Karpas-422 (cell line): ENCODE measurements at places on chromosomes 16 and 17.

GRCh38 chr16:87966685-87967185 is 15.5 kb downstream of the BANP start:
- no peak for DNase-seq

DNA sequence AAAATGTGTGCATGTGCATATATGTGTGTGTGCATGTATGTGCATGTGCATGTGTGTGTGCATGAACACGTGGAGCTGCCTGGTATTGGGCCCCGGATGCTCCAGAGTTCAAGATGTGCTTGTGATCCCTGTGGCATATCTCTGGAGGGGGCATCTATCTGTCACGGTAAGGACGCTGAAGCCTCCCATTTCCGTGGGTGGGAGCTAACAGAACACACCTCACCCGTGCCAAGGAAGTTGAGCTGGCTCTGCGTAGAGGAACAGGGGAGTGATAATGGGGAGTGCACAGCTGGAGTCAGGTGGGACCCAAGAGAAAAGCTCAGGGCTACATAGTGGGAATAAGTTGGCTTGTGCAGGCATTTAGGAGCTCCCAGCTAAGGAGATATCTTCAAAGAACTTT is 12.7 kb downstream of the ELMO3 start:
- DNase-seq: no peak

GRCh38 chr17:12229335-12229734 is 208.7 kb downstream of the MAP2K4 start:
- DNase-seq: peak; percentile 19

GRCh38 chr17:54678158-54678557 is 222.5 kb upstream of the TOM1L1 start:
- DNase-seq: no peak

DNA sequence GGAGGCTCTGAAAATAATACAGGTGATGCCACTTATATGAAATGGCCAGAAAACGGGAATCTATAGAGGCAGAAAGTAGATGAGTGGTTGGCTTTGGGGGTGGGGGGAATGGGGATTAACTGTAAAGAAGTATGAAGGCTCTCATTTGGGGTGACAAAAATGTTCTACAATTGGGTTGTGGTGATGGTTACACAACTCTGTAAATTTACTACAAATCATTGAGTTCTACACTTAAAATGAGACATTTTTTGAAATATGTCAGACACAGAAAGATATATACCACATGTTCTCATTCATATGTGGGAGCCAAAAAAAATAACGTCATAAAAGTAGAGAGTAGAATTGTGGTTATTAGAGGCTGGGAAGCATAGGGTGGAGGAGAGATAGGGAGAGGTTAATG is 25.7 kb downstream of the ARHGAP17 start:
- no peak for DNase-seq

GRCh38 chr16:15827709-15828343 is 29.0 kb downstream of the MYH11 start:
- DNase-seq: no peak

DNA sequence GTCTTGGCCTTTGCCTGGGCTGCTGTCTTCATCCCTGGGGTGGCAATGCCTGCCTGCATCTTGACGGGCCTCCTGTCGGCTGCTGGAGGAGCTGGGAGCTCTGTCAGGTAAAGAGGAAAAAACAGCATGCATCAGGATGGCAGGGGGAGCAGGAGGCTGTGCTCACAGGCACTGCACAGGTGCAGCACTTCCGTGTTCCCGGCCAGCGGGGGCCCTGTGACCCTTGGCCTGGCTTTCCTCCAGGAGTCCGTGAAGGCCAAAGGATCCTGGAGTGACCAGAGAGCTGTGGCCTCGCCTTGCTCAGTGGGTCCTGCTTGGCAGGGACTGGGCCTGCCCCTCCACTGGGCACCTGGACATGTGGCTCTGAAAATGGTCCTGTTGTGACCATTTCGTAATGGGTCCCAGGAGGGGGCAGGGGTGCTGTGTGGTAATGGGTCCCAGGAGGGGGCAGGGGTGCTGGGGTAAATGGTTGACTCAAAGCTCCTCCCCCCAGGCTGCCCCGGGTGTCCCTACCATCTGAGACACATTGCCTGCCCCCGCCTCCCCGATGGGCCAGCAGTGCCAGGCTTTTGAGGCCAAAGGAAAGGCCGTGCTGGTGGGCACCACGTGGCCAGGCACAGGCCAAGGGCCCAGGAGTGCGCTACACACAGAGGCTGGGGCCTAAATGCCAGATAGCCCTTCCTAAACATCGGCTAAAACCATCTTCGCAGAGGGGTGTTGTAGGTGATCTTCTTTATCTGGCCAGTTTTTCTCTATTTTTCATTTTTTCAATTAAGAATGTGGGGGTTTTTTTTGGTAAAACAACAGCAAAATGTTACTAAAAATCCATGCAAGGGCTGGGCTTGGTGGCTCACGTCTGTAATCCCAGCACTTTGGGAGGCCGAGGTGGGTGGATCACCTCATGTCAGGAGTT is 4.0 kb upstream of the FASN start:
- DNase-seq: no peak

GRCh38 chr17:81566461-81567126 is 14.4 kb upstream of the FAAP100 start:
- DNase-seq: no peak

GRCh38 chr16:49019831-49020230 is 261.8 kb downstream of the CBLN1 start:
- no peak for DNase-seq

- no peak for DNase-seq
These were observed 227.3 kb downstream of the WWOX start for GRCh38 chr16:78326731-78327130.

DNA sequence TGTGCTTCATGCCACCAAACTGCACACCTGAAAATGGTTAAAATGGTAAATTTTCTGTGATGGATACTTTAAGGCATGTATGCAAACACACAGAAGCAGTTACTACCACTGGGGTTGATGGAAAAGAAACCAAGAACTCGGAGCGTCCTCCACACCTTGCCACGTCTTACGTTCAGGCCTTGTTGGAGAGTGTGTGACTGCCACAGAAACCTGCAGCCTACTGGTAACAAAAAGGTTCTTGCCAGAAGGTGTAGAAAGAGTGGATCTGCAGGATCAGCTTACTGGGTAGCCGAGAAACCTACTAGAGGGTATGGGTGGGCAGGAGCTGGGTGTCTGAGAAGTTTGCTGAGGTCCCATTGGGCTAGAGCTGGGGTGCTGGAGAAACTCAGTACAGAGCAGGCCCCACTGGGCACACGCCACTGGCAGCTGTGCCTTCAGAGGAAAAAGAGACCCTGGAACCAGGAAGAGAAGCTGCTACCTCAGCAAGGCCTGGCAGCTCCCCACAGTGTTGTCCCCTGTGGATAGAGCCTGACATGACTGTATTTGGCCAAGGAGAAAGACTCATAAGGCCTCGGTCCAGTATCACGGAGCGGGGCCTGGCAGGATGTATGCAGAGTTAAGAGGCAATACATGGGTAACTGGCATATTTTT is 204.6 kb downstream of the SEC14L1 start:
- DNase-seq: no peak

DNA sequence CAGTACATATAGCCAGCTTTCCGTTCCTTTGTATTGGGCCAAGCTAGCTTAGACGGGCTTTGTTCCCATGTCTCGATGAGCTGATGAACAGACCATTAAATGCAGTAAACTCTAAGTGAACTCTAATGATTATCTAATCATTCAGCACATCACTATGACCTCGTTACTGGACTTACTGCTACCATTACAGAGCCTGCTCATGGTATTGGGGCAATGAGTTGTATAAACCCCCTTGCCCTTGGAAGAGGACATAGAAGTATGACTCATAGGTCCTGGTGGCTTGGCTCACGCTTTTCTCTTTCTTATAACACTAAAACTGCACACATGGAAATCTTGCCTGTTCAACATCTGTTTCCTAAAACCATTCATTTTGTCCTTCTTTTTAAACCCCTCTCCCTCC is 93.6 kb upstream of the DYNLRB2 start:
- DNase-seq: no peak

DNA sequence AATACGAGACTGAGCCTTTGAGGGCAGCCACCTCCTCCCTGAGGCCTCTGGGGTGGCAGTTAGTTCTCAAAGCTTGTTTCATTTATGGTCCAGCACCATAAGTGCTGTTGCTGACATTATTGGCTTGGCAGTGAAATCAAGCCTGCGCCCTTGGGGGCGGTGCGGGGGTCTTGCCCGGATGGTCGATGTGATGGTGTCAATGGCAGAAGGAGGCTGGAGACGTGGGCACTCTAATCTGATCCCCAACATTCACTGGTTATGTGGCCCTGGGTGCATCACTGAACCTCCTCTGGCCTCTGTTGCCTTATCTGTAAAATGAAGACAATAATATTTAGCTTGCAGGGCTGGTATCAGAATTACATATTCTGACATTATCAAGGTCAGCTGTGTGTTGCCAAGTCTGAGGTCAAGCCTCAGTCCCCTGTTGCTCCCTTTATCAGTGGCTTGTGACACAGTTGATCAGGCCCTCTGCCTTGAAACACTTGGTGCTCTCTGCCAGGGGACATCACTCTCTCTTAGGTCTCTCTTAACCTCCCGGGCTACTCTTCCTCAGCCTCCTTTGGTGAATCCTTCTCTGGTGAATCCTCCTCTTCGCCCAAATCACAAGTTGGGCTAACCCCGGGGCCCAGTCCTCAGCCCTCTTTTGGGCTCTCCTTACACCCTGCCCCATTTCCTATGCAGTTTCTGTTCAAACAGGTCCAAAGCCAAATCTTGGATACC is 11.8 kb upstream of the TMEM220 start:
- peak; percentile 21 for DNase-seq

GRCh38 chr16:22014271-22014873 is 6.5 kb downstream of the MOSMO start:
- peak; percentile 58 for DNase-seq

DNA sequence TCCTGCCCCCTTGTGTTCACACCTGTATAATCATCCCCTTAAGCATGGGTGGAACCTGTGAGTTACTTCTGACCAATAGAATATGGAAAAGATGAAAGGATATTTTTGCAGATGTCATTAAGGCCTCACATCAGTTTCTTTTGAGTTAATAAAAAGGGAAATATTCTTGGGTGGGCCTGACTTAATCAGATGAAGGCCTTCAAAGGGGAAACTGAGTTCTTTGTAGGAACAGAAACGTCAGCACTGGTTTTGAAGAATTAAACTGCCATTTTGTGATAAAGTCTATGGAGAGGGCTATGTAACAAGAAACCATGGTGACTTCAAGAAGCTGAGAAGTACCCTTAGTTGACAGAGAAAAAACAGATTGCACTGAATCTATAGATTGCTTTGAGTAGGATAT is 168.7 kb upstream of the CNTNAP4 start:
- no peak for DNase-seq

- DNase-seq: no peak
These were observed 975.7 kb upstream of the RBFOX1 start for GRCh38 chr16:6356911-6357310.

DNA sequence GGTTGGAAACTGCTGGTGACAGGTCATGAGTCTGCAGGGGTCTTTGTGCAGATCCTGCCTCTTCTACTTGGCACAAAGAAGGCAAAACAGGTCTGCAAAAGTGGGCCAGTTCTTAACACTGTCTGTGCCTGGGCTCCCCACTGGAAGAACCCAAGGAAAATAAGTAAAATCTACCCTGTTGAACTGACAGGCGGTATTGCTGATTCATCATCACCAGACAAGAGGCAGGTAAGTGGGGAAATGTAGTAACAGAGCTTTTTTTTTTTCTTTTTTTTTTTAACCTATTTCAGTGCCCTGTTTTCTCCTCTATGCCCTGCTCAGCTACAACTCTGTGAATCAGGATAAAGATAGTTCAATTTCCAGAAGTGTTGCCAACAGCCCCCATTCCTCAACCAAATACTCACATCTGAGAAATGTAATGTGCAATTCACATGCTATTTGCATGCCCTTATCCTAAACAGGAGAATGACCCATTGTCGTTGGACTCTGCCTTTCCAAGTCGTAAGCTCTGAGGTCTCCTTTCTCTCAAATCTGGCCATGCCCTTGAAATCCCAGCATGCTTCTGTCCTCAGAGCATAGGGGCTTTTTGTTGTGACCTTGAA is 237.0 kb downstream of the SOX9 start:
- no peak for DNase-seq

DNA sequence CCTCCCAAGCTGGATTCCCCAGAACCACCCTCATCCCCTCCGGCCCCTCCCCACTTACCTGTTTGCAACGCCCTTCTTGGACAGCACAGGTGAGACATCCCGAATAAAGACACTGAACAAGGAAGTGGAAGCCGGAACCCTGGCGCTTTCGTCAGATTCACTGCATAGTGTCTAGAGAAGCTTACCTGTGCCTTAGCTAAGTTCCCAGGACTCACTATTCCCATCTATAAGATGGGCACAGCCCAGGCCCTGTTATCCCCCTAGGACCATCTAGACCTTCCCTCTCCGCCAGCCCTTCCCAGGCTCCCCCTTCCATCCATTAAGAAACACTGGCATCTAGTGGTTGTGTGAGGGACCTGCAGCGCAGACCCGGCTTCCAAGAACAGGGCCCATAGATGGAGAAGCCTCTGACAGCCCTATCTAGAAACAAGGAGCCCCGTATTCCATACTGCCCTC is 26.9 kb upstream of the RPL38 start:
- DNase-seq: peak; percentile 85

GRCh38 chr17:38676706-38677504 is 2.1 kb upstream of the EPOP start:
- peak; percentile 93 for DNase-seq

DNA sequence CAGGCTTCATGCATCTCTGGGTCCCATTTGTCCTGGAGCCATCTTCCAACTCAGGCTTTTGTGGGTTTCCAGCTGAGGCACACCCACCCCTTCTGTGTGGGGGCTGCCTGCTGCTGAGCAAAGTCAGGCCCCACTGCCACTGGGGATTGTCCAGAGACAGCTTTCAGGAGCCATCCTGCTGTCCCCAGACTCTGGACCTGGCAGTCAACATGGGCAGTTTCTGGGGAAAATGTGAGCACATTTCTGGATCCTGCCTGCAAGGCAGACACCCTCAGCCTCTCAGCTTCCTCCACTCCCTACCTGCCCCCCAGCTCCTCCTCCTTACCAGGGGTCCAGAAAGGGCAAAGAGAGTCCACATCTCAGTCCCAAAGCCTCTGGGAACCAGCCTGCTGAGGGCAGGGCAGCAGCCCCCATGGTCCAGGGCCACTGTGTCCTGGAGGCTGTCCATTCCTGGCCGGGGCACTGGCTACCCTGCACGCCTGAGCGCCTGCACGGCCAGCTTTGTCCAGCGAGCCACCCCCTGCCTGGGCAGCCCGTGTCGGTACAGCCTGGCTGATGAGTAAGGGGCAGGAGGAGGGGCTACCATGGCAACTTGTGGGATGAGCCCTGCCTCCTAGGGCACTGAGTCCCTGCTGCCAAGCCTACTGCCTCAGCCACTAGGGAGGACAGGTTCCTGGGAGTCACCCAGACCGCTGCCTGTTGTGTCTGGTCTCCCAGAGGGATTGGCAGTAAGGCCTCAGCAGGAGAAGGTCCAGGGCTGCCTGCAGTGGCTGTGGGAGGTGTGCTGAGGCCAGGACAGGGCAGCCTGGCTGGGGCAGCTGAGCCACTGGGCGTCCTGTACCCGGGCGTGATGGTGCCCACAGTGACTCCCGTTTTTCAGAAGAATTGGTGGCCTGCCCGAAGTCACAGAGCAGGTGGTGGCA is at the start of gene SLC47A2:
TSS of gene SLC47A2 (minus strand) at position 477 of the 923 bp plus-strand sequence. CDS start at position 448, 29 bp downstream.
- DNase-seq: no peak

DNA sequence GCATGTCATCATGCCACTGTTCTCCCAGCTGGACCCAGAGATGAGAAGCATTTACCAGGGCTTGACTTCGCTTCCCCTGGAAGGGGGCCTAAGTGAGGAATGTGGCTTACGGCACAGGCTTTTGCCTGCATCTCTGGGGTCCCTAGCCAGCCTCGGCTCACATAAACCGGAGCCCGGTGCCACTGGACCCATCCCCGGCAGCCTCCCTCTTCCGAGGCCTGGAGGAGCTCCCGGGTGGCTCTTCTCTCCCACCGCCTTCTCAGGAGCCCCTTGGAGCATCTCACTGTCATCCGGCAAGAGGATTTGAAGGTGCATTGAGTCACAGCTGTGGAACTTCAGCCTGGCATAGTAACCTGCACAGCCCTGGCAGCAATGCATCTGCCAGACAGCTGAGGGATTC is 29.9 kb upstream of the TBX2 start:
- DNase-seq: no peak
